ENCODE measurements at places on chromosomes 7 and 10.

GRCh38 chr10:34506786-34507185, 308.3 kb downstream of the PARD3 start:
- no peak for DNase-seq

DNA sequence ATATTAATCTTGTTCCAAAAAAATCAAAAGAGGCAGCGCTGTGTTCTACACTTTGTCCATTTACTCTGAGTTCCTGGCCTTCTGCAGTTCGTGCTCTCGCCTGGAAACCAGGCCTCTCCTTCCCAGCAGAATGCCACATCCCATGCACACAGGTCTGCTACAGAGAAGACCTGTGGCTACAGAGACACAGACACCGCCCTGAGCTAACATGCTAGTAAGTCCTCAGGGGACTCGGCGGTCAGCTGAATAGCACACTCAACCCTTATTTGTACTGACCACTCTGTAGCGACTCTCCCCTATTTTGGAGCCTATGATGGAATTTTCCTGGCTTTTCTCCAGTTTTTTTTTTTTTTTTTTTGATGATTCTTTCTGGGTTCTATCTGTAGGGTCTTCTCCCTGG, 12.8 kb downstream of the CREB3L2 start:
- no peak for DNase-seq

GRCh38 chr10:14748441-14748840, 26.3 kb downstream of the FAM107B start:
- DNase-seq = no peak

- no peak for DNase-seq
These were observed 394.4 kb upstream of the NPVF start for GRCh38 chr7:25622695-25623094.

GRCh38 chr7:2687881-2688318, at the start of gene AMZ1:
Gene AMZ1, plus strand, starts transcription at chr7:2688202. Its CDS starts 12,250 bp downstream, at chr7:2700452.
- no peak for DNase-seq

DNA sequence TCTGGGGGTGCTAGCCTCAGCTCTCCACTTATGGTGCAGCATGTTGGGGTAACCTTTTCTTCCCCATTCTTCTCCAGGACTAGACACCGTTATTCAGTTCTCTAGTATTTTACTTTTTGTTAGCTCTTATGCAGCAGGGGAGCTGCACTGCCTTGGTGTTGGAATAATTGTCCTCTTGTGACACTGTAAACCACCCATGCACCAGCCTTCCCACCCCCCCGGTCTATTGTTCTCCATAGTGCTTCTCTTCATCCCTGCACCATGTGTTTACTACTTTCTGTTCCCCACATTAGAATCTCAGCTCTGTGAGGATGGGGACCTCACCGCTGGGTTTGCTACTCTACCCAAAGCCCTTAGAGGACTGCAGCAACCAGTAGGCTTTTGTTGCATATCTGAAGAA, 230.7 kb downstream of the RPS24 start:
- DNase-seq = no peak

DNA sequence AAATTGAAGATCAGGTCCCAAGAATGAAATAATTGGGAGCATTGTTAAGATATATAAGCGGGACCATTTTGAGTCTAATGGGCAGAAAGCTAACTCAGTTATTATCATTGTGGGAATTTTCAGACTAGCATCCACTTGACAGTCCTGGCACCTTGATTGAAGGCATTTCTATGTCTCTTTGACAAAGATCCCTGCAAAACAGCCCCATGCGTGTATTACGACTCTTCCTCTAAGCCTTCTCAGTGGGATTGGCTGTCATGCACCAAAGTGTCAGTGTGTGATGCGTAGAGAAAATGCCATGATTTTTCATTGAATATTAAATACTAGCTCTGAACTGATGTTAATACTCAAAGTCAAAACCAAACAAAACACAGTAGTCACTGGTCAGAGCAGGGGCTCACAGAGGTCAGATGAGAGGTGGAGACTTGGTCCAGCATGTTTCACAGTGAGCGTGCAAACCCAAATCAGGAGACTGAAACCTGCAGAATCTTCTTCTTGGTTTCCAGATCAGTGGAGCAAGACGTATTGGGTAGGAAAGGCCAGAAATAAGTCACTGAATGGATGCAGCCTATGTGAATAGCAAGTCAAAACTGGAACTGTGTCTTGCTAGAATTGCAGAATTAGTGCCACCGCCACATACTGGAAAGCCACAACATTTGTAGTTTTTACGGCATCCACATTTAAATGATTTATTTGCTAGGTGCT, 303.6 kb upstream of the AKR1E2 start:
- DNase-seq = no peak

- DNase-seq = no peak
These were observed 9.5 kb upstream of the ADAM12 start for GRCh38 chr10:126397640-126398382.

GRCh38 chr7:40546616-40547501, 412.1 kb downstream of the SUGCT start:
- no peak for DNase-seq

DNA sequence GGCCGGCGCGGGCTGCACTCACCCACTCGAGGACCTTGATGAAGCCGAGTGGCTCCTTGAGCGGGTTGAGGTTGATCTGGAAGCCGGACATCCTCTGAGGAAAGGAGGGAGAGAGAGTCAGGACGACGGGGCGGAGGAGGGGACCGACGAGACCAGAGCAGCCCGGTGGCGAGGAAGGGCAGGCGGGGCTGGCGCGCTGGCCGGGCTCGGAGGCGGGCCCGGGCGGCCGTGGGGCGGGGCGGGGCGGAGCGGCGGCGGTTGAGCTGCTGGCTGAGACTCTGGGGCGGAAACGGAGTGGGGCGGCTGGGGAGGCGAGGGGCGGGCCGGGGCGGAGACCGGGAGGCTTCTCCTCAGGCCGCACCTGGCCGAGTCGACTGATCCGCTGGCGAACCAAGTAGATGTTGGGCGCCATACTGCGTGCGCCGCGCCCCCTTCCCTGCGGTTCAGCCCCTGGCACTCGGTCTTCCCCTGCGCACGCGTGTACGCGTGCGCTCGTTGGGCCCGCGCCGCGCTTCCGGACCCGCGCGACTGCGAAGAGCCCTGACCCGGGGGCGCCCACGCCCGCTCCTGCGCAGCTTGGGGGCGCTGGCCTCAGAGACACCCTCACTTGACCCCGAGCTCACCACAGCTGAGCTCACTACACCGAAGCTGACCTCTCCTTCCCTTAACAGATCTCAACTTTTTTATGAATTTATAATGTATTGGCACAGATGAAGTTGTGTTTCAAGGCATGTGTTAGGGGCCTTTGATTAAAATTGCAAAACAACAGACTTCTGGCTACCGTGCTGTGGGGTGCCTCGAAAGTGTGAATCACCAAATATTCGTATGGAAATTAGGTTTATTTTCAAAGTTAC, at the start of gene SYPL1:
TSS of gene SYPL1 (minus strand) at position 195 of the 854 bp plus-strand sequence. CDS start at position 91, 104 bp downstream.
- peak; percentile 88 for DNase-seq

DNA sequence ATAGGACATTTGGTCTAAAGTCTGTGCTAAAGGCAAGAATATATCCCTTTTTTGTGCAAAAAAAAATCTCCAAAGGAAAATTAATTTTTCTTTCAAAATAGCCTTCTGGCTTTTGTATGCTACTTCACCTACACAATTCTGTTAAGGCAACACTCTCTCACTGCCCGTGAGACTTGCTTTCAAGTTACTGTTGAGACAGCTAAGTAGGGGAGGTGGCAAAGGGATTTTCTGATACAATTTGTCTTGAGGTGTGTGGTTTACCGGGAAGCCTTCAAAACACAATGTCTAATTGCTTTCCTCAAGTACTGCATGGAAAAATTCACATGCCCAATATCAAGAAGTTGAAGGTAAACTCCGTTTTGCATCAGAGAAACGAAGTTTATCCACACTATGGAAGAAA, 50.8 kb upstream of the RSU1 start:
- no peak for DNase-seq

GRCh38 chr7:46071601-46072000, 150.5 kb upstream of the IGFBP3 start:
- no peak for DNase-seq

GRCh38 chr10:53754596-53755250, 982.1 kb upstream of the MBL2 start:
- DNase-seq = no peak

GRCh38 chr10:23479798-23480473, 41.1 kb downstream of the OTUD1 start:
- DNase-seq = no peak

- DNase-seq = no peak
These were observed 155.1 kb downstream of the LSM5 start for GRCh38 chr7:32335107-32335506.

DNA sequence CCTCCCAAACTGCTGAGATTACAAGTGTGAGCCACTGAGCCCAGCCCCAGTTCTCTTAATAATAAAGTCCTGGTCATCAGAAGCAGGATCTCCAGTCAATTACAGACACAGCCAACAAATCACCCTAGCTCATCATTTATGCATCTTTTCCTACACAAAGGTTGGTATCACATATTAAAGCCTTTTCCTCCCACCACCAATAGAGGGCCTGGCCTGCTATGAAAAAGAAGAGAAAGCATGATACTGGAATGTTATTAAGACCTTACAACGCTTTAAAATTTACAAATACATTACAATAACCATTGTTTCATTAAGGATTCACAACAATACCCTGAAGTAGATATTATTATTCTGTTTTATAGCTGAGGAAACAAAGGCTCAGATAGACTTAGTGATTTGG, 25.9 kb downstream of the VAX1 start:
- DNase-seq = no peak

GRCh38 chr7:157860406-157860805, 523.6 kb downstream of the DNAJB6 start:
- no peak for DNase-seq

- no peak for DNase-seq
These were observed 37.7 kb downstream of the CFAP58 start for GRCh38 chr10:104391150-104391968.

GRCh38 chr10:89147256-89147655, 59.9 kb downstream of the CH25H start:
- no peak for DNase-seq

DNA sequence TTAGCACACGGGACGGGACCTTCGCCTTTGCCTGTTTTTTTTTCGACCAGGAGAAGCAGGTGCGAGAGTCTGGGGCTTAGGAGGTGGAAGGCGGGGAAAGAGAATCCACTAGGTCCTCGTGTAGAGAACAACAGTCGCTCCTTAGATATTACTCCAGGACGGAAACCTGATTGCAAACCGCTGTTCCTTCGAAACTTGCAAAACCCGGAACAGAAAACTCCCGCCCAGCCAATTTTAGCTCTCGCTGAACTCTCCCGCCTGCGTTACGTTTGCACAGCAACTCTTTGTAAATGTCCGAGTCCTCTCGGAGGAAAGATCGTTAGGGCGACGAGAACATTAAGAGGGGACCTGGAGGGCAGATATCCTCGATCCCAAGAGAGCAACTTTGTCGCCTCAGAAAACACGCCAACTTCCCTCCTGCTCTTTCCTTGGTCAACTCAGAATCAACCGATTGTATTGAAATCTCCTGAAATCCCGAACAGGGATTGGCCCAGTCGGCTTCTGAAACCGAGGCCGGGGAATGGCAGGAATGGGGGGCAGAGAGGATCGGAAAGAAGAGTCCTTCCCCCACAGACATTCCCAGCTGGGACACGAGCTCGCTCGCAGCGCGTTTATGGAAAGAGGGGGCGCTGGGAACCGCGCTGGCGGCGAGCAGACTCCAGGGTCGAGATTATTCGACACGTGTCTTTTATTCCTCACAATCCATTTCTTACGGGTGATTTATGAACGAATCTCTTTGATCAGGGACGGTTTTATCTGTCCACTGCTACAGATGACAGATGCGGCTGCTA, 9.9 kb downstream of the TWIST1 start:
- no peak for DNase-seq

GRCh38 chr10:79280956-79281355, 66.3 kb upstream of the PPIF start:
- DNase-seq = no peak

- no peak for DNase-seq
These were observed 206.7 kb downstream of the POU6F2 start for GRCh38 chr7:39184391-39184790.

- DNase-seq = no peak
These were observed 894 bp downstream of the ATXN7L1 start for GRCh38 chr7:105875505-105875904.

GRCh38 chr10:88642963-88643362, 21.3 kb upstream of the LIPF start:
- DNase-seq = no peak

GRCh38 chr10:35613597-35614226, 8.6 kb downstream of the GJD4 start:
- no peak for DNase-seq

DNA sequence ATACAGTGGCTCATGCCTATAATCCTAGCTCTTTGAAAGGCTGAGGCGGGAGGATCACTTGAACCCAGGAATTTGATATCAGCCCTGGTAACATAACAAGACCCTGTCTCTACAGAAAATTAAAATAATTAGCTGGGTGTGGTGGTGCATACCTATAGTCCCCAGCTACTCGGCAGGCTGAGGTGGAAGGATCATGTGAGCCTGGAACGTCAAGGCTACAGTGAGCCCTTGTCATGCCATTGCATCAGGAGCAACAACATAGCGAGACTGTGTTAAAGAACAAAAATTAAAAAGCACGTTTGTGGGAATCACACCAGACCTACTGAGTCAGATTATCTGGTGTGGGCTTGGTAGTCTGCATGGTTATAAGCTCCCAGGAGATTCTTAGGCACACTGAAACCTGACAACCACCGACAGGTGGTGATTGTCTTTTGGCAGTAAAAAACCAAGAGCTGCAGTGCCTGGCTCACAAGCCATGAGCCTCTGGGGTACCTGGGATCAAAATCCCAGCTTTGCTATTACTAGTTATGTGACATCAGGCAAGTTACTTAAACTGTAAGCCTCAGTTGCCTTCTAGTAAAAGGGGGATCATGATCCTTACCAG, 146.9 kb downstream of the SND1 start:
- DNase-seq = no peak

- DNase-seq = no peak
These were observed 6.1 kb downstream of the IQUB start for GRCh38 chr7:123528265-123528664.

DNA sequence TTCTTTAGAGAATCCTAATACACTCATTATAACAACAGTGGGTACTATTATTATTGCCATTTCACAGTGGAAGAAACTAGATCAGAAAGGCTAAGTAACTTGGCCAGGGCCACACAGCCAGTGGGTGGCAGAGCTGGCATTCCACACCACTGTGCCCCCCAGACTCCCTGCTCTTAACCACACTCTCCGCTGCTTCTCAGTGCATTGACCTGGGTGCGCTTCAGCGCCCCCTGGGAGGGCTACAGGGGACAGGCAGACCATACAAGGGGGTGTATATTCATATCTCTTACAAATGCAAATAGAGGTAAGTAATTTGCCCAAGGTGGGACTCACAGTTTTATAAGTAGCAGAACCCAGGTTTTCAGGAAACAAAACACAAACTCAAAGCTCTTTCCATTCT, 77.0 kb upstream of the NMT2 start:
- no peak for DNase-seq

GRCh38 chr7:123131961-123132360, 67.8 kb downstream of the SLC13A1 start:
- no peak for DNase-seq

GRCh38 chr7:12674053-12674452, 13.4 kb upstream of the ARL4A start:
- no peak for DNase-seq

Measured in stimulated activated CD8-positive, alpha-beta memory T cell treated with anti-CD3 and anti-CD28 coated beads, Interleukin-4, amount 100 ng/mL, for 4 hours (primary cell).